ENCODE measurements at places on chromosomes 13 and 19.

GRCh38 chr13:77980592-77980991 lies 62.0 kb upstream of the EDNRB start:
- DNase-seq = no peak

- no peak for DNase-seq
These were observed 40.9 kb downstream of the MCF2L start for GRCh38 chr13:113009743-113010509.

- DNase-seq = no peak
These were observed 66.8 kb downstream of the TEX29 start for GRCh38 chr13:111387026-111387871.

DNA sequence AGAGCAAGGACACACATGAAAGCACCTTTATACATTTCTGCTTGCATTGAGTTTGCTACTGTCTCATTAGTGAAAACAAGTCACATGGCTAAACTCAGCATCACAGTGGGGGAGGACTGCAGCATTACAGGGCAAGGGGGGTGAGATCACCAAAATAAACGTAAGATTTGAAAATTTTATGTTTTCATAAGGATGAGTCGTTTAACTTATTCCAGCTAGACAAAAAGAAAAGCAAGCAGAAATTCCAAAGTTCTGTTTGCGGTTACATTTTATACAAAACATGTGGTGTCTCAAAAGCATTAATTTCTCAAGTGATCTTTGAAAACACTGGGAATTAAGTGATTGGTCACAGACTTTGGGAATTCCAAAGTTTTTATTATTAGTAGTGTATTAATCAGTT lies 261.4 kb upstream of the RXFP2 start:
- no peak for DNase-seq

GRCh38 chr19:57033576-57033975 lies 86.2 kb upstream of the USP29 start:
- no peak for DNase-seq

DNA sequence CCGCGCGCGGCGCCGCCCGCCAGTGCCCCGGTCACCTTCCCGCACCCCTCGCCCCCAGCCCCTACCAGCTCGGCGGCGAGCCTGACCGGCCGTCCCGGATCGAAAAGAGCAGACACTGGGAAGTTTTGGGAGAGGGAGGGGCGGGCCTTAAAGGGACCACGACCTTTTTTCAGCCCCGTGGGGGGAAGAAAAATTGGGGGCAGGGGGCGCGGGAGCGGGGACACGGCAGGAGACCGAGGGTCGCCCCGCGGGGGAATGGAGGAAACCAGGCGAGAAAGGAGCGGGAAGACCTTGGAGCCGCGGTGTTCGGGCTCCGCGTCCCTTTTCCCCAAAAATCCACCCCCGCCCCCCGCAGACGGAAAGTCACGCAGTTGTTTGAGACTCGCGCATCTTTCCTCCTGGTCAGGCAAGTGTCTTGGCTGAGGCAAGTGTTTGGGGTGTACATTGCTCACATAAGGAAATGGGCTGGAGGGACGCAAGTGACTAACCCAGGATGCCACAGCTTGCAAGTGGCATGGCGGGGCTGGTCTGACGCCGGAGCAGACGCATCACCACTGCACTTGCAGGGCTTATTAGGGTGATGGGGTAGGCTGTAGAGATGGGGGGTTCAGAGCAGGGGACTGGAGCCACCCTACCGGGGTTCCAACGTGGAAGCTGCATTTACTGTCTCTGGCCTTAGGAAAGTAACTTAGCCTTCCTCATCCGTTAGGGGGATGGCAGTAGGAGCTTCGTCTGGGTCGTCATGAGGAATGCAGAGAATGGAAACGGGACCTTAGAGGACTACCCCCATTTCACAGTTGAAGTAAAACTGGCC lies 2.7 kb upstream of the HNRNPL start:
- no peak for DNase-seq

- no peak for DNase-seq
These were observed 2.6 kb downstream of the ERVK3-1 start for GRCh38 chr19:58307736-58308135.

GRCh38 chr13:32737111-32737571 lies 150.9 kb downstream of the PDS5B start:
- no peak for DNase-seq

DNA sequence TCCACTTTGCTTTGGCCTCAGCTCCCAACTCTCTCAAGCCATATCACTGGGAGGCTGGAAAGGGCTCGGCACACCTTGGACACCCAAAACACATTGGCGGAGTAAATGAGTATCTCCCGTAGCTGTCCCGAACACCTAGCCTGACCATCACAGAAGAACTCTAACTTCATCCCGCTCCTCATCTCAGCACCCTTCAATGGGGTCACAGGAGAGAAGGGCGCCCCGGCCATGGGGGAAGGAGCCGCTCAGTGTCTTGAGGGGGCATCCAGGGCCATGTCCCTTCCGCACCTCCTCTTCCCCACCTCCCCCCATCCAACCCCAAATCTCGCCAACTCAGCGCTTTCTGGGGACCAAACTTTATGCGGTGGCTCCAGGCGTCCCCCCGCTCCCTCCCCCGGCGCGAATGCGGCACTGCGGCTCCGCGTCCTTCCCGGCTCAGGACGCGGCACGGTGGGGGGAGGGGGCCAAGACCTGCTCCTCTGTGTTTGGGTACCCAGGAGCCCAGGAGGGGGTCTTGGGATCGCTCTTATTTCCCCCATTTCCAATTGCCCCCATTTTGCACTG lies 3.0 kb downstream of the KCNC3 start:
- DNase-seq = no peak

DNA sequence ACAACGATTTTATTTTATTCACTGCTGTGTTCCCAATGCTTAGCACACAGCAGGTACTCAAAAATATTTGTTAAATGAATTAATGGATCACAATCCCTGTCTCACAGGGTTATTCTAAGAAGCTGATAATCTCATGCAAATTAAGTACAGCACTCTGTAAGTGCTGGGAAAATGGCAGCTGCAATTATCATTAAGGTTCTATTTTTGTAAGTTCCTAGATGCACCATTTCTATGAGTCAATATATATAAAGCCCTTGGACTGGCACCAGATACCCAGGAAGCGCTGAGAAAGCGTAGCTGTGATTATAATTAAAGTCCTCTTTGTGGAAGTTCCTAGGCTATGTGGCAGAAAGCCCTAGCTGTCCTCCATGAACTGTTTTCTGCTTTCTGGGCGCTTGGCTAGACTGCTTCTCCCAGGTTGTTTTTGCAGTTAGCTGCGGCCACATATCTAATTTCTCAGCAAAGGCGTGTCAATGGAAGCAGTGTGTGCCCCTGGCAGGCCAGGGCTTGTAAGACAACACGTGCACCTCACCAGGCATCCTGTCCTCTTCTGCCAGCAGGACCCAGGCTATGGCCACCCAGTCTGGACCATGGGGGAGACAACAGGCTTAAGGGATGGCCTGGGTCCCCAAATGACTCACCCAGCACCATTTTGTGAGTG lies 5.2 kb upstream of the SRRM5 start:
- DNase-seq = no peak

- no peak for DNase-seq
These were observed 1192.2 kb downstream of the PCDH17 start for GRCh38 chr13:58823701-58824100.

- no peak for DNase-seq
These were observed 122.0 kb upstream of the ARGLU1 start for GRCh38 chr13:106689906-106690305.

GRCh38 chr13:99749271-99750019 lies 222.1 kb downstream of the ZIC5 start:
- DNase-seq = no peak

DNA sequence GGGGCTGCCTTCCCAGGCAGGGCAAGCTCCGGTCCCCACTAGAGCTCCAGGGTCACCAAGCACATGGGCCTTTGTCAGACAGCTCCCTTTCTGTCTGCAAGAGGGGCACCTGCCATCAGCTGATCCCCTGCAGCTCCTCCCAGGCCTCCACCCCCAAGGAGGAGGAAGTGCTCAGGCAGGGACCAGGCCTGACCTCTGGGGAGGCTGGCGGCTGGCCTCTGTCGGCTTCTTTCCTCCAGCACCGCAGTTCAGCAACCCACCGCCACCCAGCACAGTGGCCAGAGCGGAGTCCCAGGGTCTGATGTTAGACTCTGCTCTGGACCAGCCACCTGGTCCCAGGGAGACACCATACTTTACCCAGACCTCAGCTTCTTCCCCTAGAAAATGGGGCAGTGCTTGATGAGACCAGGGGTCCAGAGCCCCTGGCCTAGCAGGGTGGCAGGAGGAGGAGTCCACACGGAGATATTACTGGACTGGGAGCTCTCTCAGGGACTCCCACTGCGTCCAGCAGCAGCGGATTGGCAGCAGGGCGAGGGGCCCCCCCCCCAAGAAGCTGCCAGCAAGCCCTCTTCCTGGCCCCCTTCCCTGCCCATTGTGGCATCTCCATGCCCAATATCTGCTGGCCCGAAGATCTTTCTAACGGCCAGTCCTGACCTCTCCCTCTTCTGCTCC lies 24.1 kb downstream of the NKPD1 start:
- no peak for DNase-seq

GRCh38 chr19:52188822-52189734 lies 774 bp upstream of the PPP2R1A start:
- peak; percentile 91 for DNase-seq

DNA sequence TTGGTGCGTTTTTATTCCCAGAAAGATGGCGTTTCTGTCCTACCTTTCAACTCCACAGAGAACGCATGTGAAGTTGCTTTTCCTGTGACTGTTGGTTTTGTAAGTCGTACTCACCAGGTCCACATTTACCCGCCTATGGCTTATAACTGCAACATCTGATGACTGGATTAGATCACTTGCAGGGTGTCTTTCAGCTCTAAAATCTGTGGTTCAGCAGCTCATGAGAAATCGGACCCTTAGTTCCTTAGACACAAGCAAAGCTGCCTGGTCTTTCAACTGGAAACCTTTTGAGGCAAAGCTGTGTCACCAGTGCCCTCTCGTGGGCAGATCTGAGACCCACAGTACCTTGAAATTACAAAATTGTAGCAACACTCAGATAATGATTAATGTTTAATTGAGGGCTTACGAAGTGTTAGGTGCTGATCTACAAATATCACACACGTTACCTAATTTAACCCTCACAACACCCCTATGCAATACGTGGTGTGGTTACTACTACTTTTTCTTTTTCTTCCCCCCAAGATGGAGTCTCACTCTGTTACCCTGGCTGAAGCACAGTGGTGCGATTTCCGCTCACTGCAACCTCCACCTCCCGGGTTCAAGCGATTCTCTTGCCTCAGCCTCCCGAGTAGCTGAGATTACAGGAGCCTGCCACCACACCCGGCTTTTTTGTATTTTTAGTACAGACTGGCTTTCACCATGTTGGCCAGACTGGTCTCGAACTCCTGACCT lies 65.4 kb downstream of the RUBCNL start:
- DNase-seq = peak; percentile 64

DNA sequence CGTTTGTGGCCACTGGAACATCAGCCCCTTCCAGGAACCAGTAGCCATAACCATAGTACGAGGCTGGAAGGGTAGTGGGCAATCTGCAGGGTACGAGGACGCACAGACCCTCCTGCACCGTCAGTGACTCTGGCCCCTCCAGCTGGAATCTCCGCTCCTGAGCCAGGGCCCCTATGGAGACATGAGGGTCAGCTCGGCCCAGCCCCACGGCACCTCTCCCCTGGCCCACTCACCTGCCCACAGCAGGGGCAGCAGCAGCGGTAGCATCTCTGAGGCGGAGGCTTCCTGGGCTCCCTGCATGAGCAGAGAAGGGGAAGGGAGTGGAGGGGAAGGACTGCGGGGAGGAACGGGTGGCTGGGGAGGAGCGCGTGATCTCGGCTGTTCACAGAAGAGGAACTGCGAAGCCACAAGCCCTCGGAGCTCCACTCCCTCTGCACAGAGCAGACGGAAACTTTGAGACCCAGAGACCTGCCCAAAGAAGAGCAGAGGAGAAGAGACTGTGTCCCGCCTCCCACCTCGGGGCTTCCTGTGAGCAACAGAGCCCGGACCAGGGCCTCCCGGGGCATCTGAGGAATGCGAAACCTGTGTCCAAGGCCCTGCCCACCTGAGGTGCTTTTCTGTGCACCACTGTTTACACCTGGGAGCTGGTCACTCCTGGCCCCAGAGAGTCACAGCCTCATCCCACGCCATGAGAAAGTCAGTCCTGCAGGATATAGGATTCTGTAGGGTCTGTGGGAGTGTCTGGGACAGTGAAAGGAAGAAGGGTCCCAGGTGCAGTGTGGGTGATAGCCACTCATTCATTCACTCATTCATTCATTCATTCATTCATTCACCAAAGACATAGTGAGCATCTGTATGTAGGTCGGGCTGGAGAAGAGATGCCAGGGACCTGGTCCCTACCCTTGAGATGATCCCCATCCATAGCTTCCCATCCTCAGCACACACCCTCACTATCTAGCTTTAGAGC lies at the start of gene SIGLEC6:
SIGLEC6 (minus strand) TSS at position 322 of the 967 bp plus-strand sequence; CDS start at position 300, 22 bp downstream.
- no peak for DNase-seq

GRCh38 chr13:59342400-59342799 lies 821.3 kb downstream of the DIAPH3 start:
- no peak for DNase-seq

DNA sequence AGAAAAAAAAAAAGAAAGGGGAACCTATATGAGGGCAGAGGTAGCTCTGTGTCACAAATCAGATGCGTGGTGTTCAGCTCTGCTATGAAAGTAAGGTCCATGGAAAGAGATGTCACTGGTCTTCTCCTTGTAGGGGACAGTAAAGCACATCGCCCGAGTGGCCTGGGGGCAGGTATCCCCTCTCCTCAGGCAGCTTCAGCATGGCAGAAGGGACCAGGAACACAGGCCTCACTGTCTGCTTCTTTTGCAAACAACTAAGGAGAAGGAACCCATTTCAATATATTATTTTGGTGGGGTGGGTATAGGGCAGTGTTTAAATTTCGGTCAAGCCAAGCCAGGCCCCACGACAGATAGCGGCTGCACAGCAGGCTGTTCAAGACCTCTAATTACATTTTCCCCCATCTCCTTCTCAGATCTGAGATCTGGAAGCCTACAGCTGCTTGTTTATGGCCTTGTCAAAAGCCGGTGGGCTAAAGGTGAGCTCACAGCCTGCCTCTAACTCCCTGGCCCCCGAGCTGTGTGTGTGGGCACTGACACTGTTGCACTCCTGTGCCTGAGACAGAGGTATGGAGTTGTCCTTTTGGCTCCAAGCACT lies 72.8 kb downstream of the HSPH1 start:
- DNase-seq = no peak

GRCh38 chr13:42102961-42103865 lies 54.8 kb downstream of the DGKH start:
- DNase-seq = no peak

- DNase-seq = no peak
These were observed 1018.3 kb downstream of the DIAPH3 start for GRCh38 chr13:59145381-59145780.

DNA sequence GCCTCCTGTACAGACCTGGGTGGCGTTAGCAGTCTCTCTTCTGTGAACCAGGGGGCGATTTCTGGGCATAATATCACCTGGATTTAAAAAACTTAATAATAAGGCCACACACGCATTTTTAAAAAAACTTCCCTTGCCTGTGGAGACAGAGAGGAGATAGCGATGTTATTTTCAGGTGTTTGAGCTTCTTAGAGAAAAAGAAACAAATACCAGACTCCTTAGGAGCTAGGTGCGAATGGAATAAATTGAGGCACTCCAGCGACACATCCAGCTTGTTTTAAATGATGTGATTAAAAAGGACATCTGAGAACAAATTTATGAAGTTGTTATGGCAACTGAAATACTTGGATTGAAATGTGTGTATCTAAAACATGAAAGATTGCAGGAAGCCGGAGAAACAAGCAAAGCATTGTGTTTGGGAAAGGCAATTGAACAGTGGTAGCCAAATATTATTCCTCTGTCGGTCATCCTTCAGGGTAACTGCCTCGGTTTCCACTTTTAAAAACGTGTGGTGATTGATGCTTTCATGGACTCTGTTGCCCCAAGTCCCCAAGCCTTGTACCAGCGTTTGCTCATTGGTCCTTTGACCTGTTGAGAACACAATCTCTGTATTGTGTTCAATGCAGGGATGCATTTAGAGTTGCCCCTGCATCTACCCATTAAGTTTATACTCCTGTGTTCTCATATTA lies 158.7 kb downstream of the TM9SF2 start:
- DNase-seq = no peak
